ENCODE measurements at places on chromosomes 2 and 18.
A peak's percentile ranks its signal among the peaks of the same experiment; 100 is the strongest.

GRCh38 chr2:54918647-54919280 is 131.5 kb downstream of the RTN4 start:
- no peak for DNase-seq

DNA sequence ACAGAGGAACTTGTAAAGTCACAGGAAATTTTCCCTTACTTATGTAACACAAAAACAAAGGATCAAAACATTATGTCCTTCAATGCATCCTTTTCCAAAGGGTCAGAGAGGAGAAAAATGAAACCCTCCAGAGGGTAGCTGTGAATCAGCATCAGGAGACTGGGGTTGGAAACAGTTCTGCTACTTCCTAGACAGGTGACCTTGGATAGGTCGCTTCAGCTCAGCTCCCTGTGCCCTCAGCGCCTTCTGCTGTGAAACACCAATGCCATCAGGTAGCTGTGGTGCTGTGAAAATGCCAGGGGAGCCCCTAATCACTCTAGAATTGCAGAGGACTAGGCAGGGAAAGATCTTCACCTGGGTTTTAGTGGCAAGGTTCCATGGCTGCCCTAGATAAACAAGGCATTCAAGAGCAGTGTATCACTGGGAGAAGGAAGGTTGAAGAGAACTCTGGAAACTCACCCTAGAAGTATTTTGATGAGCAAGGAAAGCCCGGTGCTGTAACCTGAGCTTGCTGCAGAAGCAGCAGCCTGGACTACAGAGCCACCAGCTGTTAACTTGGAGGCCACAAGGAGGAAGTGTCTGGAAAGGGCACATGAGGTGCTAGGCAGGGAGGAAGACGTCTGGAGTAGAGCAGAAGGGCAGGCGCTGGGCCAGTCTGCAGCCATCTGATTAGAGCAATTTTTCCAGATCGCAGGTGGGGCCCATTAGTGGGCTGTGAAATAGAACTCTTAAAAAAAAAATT is 100.7 kb upstream of the MCFD2 start:
- no peak for DNase-seq

DNA sequence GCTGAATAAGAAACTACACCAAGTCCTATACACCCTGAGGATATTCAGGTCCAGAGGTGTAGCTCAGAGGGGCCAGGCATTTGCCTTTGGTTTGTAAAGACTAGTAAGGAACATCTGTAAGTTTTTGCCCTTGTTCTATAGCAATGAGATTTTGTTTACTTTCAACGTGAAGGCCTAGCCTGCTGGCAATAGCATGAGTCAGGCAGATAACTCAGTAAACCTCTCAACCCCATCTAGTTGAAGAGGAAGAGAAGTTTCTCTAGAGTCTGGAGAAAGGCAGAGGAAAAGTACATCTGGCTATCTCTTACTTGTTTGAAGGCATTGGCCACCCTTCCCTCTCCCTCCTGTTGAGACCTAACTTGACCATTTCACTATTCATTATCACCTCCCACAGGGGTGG is 70.3 kb upstream of the ZNF521 start:
- no peak for DNase-seq

- peak; percentile 47 for DNase-seq
Measured at GRCh38 chr2:239499726-239500573, 99.1 kb upstream of the HDAC4 start.

- no peak for DNase-seq
Measured at GRCh38 chr2:3253913-3254441, 123.6 kb downstream of the EIPR1 start.

- no peak for DNase-seq
Measured at GRCh38 chr18:28114472-28114871, 62.5 kb downstream of the CDH2 start.

GRCh38 chr2:194319222-194319992 is 1337.6 kb upstream of the SLC39A10 start:
- no peak for DNase-seq

DNA sequence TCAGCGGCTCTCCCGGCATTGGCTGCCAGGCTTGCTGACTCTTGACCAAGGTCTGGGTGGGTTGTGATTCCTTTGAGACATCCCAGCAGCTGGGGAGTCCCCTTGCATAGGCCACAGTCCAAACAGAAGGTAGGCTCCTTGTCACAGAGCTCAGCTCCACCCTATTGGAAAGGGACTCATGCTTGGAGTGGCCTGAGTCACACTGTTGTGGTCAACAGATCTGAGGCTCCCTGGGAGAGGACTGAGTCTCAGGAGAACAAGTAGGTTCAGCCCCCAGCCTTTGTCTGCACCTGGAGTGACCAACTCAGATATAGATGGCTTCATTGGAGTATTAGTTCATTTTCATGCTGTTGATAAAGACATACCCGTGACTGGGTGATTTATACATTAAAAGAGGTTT is 32.1 kb upstream of the SH3BP4 start:
- DNase-seq, result no peak

GRCh38 chr2:42834161-42834560 is 41.8 kb upstream of the HAAO start:
- DNase-seq, result no peak

Measured in hippocampal formation (tissue), 2 donors.